Dermis lymphatic vessel endothelial cell (primary cell): ENCODE measurements at places on chromosomes 6 and 20. TPM values are rescaled to one million over a fixed set of nuclear protein-coding genes. Genes with fewer than 3 reads are reported as not detected.

BTNL2 gene
- not detected in 2 replicates for total RNA-seq

TAF4 gene
- 2.3 and 3.4 TPM in 2 replicates for total RNA-seq

TRIM10 gene
- total RNA-seq = not detected in 2 replicates

B3GALT4 gene
- total RNA-seq = 4.3 and 10.0 TPM in 2 replicates

GLO1 gene
- total RNA-seq = 79.2 and 94.5 TPM in 2 replicates

TCF15 gene
- total RNA-seq = 0.34 and 1.1 TPM in 2 replicates

FAM217A gene
- total RNA-seq = not detected in 2 replicates

LTB gene
- total RNA-seq = 2.9 and 3.2 TPM in 2 replicates

GNMT gene
- 0.11 and 0.17 TPM in 2 replicates for total RNA-seq
